Kasumi-1 (cell line): ENCODE measurements at places on chromosomes 6 and 20.

DNA sequence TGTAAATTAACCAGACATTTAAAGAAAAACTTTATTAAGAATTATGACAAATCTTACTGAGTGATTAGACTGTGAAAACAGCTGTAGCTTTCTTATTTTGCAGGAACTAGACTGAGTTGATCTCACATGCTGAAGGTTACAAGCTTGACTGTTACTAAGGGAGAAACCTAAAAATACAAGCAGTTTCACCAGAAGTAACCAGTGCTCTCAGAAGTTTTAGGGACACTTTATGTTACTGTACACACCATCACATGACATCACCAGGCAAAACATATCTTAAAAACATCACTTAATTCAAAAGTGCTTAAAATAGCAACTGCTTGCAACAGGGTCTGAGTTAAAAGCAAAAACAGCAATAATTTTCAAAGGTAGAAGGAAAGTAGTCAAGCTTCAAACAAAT is 5.4 kb downstream of the FBXO30 start:
- no peak for DNase-seq

DNA sequence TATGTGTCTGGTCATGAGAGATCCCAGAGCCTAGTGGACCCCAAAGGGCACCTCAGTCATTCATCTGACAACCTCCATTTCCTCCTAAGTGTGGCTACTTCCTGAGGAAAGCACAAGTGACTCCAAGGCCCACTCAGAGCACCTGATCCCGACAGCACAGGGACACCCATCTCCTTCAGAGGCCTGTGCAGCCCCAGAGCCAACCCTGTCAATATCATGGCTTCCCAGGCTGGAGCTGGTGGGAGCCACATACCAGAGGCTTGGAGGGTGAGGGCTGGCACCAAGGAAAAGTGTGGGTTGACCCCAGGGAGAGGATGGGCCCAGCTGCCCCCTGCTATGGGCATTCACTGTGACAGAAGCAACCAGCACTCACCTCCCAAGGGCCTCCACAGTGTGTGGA is 117.3 kb downstream of the PSMB1 start:
- DNase-seq: no peak

- DNase-seq: no peak
Observed at GRCh38 chr20:19849341-19850197, 91.5 kb downstream of the RIN2 start.

DNA sequence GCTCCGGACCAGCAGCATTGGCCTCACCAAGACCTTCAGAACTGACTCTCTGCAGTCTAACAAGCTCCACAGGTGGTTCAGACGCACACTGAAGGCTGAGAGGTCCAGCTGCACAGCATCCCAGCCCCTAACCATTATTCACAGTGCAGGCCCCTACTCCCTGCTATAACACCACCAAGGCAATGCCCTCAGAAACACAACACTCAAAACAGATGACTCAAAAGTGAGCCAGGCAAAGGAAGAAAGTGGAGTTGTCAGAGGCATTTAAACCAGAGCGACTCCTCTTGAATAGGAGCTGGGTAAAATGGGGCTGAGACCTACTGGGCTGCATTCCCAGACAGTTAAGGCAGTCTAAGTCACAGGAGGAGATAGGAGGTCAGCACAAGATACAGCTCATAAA is 20.5 kb upstream of the MC3R start:
- no peak for DNase-seq

DNA sequence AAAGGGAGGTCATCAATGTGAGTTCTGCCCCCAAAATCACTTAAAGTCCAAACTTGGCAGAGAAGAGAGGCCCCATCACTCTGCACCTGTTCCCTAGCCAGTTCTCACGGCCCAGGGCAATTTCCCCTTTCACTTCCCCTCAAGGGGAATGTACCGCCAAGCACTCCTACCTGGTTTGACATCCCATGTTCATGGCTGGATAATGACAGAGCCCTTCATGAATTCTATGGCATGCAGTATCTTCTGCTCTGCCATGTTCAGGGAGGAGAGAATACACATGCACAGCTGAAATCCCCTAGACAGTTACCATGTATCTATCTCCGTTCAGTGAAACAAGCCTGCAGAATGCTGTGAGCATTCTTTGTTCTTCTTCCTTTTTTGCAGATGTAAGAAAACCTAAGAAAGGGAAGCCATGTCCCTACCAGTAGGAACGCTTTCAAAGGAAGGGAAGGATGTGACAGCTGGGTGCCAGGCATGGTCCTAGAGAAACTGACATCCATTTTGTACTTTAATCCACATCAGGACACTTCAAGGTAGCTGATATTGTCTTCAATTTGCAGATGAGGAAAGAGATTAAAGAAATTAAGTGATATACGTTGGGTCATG is 79.8 kb upstream of the ARID1B start:
- DNase-seq: no peak

- peak; percentile 23 for DNase-seq
Observed at GRCh38 chr20:2103461-2104153, 2.0 kb downstream of the STK35 start.

GRCh38 chr20:48489656-48490055 is 338.1 kb downstream of the PREX1 start:
- no peak for DNase-seq

GRCh38 chr20:50932016-50932485 is 814 bp upstream of the ADNP start:
- no peak for DNase-seq

DNA sequence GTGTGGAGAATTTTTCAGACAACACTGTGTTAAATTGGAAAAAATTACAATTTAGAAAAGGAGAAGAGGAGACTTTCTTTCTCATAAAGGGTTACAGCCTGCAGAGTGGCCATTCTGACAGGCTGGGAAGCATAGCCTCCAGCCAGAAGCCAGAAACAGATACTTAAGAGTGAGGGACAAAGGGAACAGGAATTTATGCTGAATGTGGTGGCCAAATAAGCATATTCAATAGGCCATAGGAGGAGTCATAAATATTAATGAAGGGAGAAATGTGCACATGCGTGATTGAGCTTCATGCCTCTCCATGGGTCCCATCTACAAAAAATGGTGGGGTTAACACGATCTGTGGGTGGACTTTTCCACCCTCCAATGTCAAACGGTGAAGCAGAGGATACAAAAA is 13.4 kb downstream of the TMEM200A start:
- DNase-seq: no peak

DNA sequence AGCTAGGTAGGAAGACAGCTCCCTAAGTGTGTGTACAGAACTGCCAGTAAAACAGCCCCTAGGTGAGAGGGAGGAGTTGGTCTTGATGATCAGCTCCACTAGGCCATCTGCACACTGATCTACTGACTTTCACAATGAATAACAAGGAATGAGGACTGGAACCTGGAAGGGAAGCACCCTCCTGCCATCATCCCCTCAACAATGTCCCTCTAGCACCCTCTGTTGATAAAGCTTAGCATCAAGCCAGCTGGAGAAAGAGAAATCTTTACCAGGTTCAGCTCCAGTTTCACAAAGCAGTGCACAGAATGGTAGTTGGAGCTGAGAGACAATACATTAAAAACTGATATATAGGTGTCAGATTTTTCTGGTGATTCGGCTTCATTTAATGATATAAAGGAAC is 57.2 kb upstream of the IRAK1BP1 start:
- peak; percentile 54 for DNase-seq

DNA sequence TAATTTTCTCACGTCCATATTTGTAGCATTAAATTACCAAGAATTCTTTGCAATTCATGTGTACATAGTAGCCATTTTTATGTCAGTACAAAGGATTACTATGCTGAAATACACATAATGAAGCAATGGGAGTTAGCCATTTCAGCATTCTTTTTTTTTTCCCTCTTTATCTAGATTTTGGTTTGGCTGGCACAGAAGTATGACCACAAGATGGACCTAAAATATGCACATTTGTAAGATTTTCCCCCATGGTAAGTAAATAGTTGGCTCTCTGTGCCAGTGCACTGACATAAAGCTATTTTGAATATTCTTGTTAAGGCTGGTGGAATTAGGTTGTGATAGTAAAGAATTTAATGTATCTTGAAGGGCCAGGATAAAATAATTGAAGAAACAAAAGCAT is 486.1 kb upstream of the BTBD3 start:
- no peak for DNase-seq

- DNase-seq: no peak
Observed at GRCh38 chr6:95240514-95240913, 336.8 kb upstream of the MANEA start.

DNA sequence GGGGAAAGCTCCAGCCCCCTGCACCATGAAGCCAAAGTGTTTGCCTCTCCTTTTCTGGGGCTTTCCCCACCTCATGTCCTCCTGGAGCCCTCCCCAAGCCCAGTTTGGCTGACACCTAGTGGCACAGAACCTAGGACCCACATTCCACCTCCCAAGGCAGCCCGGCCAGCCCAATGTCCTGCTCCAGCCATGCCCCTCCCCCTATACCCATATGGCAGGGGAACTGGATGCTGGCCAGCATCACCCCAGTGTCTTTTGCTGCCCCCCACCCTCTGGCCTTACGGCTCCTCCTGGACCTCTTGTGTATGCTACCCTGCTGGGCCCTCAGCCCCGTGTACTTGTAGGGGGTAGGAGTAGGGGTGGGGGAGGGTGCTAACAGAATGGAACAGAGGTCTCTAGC is 170.1 kb downstream of the KIF6 start:
- no peak for DNase-seq

- no peak for DNase-seq
Observed at GRCh38 chr6:56033401-56033800, 158.0 kb upstream of the BMP5 start.

GRCh38 chr6:12229332-12229731 is 60.8 kb upstream of the EDN1 start:
- DNase-seq: no peak

- DNase-seq: no peak
Observed at GRCh38 chr20:3765171-3765882, 2.2 kb downstream of the ADISSP start.

- DNase-seq: peak; percentile 51
Observed at GRCh38 chr6:64955435-64955848, 751.6 kb downstream of the EYS start.

GRCh38 chr20:51584116-51584515 is 41.6 kb upstream of the NFATC2 start:
- no peak for DNase-seq

- no peak for DNase-seq
Observed at GRCh38 chr6:47207261-47207660, 102.4 kb downstream of the TNFRSF21 start.

- no peak for DNase-seq
Observed at GRCh38 chr20:7716286-7716972, 223.8 kb downstream of the HAO1 start.

DNA sequence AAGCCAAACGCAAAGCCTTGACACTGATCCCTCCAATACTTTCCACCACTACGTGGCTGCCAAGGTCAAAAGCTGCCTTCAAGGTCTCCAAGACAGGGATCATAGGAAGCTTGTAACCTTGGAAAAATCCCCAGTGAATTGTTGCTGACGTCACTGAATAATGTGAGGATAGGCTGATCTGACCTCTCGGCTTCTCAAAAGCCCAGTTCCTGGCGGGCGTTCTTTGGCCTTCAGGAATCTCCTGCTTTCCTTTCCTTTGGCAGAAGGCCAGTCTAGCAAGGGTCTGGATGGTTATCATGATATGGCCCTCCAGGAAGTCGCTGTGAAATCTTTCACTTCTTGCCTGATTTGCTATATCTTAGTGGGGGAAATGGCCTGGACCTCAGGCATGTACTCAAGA is 61.4 kb upstream of the TNFAIP3 start:
- no peak for DNase-seq
